A549 treated with CORT108297 at 1 μM for 4 hours (cell line): ENCODE measurements at places on chromosomes 4 and X. TPM values are rescaled to one million over a fixed set of nuclear protein-coding genes. Genes with fewer than 3 reads are reported as not detected.

The ZNF718 gene
- 0.40 to 0.61 TPM (median 0.58 TPM) in 5 replicates for total RNA-seq

The PNCK gene
- 0.21 to 0.37 TPM (median 0.24 TPM) in 3 of 5 replicates, not detected in the others for total RNA-seq

The TREX2 gene
- 1.0 to 1.8 TPM (median 1.7 TPM) in 5 replicates for total RNA-seq

The RHOXF1 gene
- 0.10 TPM in 1 of 5 replicates, not detected in the others for total RNA-seq

The ARR3 gene
- not detected in 5 replicates for total RNA-seq

The CENPVL2 gene
- not detected in 5 replicates for total RNA-seq

The FGA gene
- total RNA-seq, result 8.5 to 12.2 TPM (median 9.7 TPM) in 5 replicates

The CT47B1 gene
- total RNA-seq, result 0.07 TPM in 1 of 5 replicates, not detected in the others

The UCHL1 gene
- total RNA-seq, result 963 to 1,029 TPM (median 989 TPM) in 5 replicates

The CITED1 gene
- total RNA-seq, result 0.80 to 2.0 TPM (median 1.7 TPM) in 5 replicates

The DUSP21 gene
- total RNA-seq, result not detected in 5 replicates

The ERCC6L gene
- 11.1 to 15.1 TPM (median 12.4 TPM) in 5 replicates for total RNA-seq

The MAPK10 gene
- total RNA-seq, result 0.22 to 0.71 TPM (median 0.43 TPM) in 5 replicates

The SAGE1 gene
- total RNA-seq, result 0.06 to 0.08 TPM in 2 of 5 replicates, not detected in the others

The MND1 gene
- total RNA-seq, result 11.9 to 18.1 TPM (median 13.1 TPM) in 5 replicates

The PAGE2B gene
- not detected in 5 replicates for total RNA-seq

The IL15 gene
- total RNA-seq, result 10.1 to 14.3 TPM (median 12.0 TPM) in 5 replicates

The TRAM1L1 gene
- total RNA-seq, result 0.47 to 0.89 TPM (median 0.55 TPM) in 5 replicates

The GAGE12G gene
- not detected in 5 replicates for total RNA-seq

The YIPF7 gene
- total RNA-seq, result 0.21 TPM in 1 of 5 replicates, not detected in the others

The SASH3 gene
- total RNA-seq, result not detected in 5 replicates

The TMEM255A gene
- 0.08 to 0.25 TPM (median 0.14 TPM) in 5 replicates for total RNA-seq

The GPRASP2 gene
- 4.7 to 6.9 TPM (median 5.9 TPM) in 5 replicates for total RNA-seq

The NWD2 gene
- not detected in 5 replicates for total RNA-seq

The TGIF2LX gene
- total RNA-seq, result not detected in 5 replicates

The RADX gene
- 0.03 to 0.12 TPM (median 0.04 TPM) in 5 replicates for total RNA-seq

The HSFX3 gene
- not detected in 5 replicates for total RNA-seq

The TLR2 gene
- 0.13 to 0.23 TPM (median 0.16 TPM) in 5 replicates for total RNA-seq

The MAGEA9B gene
- total RNA-seq, result not detected in 5 replicates

The P2RY10 gene
- total RNA-seq, result not detected in 5 replicates

The HAND2 gene
- 0.22 to 0.81 TPM (median 0.49 TPM) in 5 replicates for total RNA-seq

The AMBN gene
- not detected in 5 replicates for total RNA-seq

The PABPC4L gene
- total RNA-seq, result 0.06 to 0.09 TPM (median 0.09 TPM) in 5 replicates

The PDLIM3 gene
- 0.12 to 0.14 TPM (median 0.13 TPM) in 4 of 5 replicates, not detected in the other for total RNA-seq

The ZAR1 gene
- total RNA-seq, result 0.06 to 0.08 TPM (median 0.06 TPM) in 3 of 5 replicates, not detected in the others

The RAB33A gene
- total RNA-seq, result 0.10 to 0.31 TPM (median 0.20 TPM) in 5 replicates

The SPANXA2 gene
- 0.16 to 0.18 TPM in 2 of 5 replicates, not detected in the others for total RNA-seq

The SHROOM2 gene
- 0.40 to 0.52 TPM (median 0.44 TPM) in 5 replicates for total RNA-seq
